ENCODE measurements at places on chromosomes 7 and 10. TPM values are rescaled to one million over a fixed set of nuclear protein-coding genes. Genes with fewer than 3 reads are reported as not detected.

CYP2C9 gene
- not detected for total RNA-seq

TMEM209 gene
- total RNA-seq, result 7.8 TPM

CCDC126 gene
- 11.4 TPM for total RNA-seq

CCDC172 gene
- not detected for total RNA-seq

SLC29A4 gene
- total RNA-seq, result 4.2 TPM

PALD1 gene
- 3.9 TPM for total RNA-seq

KCNMA1 gene
- 32.5 TPM for total RNA-seq

HYCC1 gene
- 17.6 TPM for total RNA-seq

ZNF107 gene
- 1.9 TPM for total RNA-seq

HTR7 gene
- 0.49 TPM for total RNA-seq

EPO gene
- not detected for total RNA-seq

CCDC136 gene
- total RNA-seq, result 4.9 TPM

PDCD4 gene
- 17.4 TPM for total RNA-seq

PRXL2A gene
- 28.4 TPM for total RNA-seq

ZNF92 gene
- 3.3 TPM for total RNA-seq

SLC26A5 gene
- not detected for total RNA-seq

LIPF gene
- total RNA-seq, result not detected

NME8 gene
- not detected for total RNA-seq

EVX1 gene
- total RNA-seq, result not detected

IKZF5 gene
- 2.9 TPM for total RNA-seq

HOXA6 gene
- total RNA-seq, result 11.1 TPM

HERPUD2 gene
- total RNA-seq, result 21.7 TPM

GIMAP5 gene
- not detected for total RNA-seq

Measured in mesangial cell (primary cell).